Activated CD8-positive, alpha-beta memory T cell treated with anti-CD3 and anti-CD28 coated beads, Interleukin-2, amount 50 U/mL, for 4 hours (primary cell): ENCODE measurements at places on chromosomes 11 and 22.

- no peak for DNase-seq
Measured at GRCh38 chr11:72042064-72042745, 38.1 kb downstream of the NUMA1 start.

DNA sequence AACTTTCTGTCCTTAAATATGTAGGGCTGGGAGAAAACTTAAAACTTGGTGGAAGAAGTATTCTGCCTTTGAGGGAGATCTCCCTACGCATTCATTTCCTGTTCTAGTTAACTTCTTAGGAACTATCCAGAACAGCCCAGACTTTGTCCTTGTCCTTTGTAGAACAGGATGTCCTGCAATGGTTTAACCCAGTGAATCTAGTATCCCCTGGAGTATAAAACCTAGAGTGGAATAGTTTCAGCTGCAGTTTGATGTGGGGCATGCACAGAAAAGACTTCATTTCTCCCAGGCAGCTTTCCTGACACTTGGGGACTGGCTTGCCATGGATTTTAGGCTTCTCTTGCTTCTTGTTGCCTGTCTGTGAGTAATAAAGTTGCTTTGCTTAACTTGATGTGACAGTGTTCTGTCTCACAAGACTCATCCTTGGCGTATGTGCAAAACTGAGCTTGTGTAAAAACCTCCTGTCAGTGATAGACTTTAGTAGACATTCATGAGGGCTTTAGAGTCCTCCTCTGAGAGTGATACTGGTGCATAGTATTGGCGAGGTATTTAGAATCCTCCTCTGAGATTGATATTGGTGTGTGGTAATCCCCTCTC, 28.2 kb downstream of the ARHGAP42 start:
- DNase-seq = no peak

DNA sequence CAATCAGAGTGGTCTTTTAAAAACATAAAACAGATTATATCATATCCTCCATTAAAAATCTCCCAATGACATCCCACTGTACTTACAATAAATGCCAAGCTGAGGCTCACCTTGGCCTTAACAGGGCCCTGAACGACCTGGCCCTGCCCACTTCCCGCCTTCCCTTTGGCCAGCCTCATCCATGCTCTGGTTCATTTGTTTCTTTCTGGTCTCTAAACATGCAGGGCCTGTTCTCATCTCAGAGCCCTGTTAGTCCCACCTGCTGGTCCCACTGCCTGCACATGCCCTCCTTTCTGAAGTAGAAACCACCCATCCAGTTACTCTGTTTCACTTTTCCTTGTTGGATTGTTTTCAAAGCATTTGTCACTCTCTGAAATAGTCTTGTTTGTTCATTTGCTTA, 227.4 kb downstream of the INSC start:
- no peak for DNase-seq

DNA sequence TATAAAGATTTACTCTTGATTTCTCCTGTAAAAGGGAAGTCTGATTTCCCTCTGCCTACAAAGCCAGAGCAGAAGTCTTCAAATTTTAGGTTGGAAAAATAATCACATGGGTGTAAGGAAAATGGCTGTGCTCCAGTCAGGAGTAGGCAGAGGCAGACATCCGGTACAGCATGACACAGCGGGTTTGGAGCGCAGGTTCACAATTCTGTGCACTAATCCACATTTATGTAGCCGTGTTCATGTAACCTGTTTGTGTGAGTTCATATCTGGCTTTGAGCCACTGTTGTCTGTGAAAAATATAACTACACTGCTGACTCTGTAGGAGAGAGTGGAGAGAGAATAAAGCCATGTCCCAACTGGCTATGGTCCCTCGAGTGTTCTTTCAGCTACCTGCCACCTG, 248.0 kb downstream of the CASP12 start:
- no peak for DNase-seq

- DNase-seq = no peak
Measured at GRCh38 chr11:20004866-20005265, 155.4 kb downstream of the DBX1 start.

DNA sequence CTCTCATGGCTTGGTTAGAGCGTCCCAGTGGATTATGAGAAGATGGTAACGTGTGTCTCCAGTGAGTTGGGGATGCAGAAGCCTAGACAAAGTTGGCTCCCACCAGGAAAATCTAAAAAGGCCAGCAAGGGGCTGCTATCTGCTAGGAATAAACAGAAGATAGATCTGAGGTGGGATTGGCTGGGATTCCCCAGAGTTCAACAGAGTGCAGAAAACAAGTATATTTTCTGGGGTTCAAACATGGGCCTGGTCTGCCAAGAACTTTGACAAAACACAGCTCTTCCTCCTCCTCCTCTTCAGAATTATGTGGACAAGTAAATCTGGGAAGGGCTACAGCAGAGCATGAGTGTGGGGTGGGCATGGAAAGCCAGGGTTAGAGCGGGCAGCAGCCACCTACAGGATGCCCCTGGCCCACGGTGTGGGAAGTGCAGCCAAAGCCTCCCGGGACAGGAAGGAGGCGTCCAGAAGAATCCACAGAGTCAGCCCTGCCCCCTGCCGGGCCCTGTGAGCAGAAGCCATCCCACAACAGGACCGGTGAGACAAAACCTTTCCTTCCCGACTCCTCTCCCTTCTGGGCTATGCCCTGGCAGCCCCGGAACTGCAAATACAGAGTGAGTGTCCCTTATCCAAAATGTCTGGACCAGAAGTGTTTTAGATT, 67.1 kb downstream of the CD82 start:
- DNase-seq = peak; percentile 32

GRCh38 chr11:68508425-68508824, 47.9 kb downstream of the PPP6R3 start:
- DNase-seq = no peak

DNA sequence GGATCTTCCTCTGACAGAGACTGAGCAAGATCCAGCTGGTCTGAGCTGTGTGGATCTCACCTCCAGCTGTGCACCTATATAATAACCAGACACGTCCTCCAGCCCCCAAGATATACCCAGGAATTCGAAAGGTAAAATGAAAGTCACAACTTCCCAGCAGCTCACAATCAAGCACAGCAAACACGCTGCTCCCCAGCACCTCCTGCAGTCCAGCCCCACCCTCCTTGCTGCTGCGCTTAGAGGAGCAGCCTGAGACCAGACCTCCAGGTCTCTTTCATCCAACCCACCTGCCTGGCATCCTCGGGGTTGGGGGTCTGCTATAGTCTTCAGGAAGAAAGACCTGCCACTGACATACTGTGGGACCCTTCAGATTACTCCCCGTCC, 3.0 kb upstream of the APOL4 start:
- no peak for DNase-seq

DNA sequence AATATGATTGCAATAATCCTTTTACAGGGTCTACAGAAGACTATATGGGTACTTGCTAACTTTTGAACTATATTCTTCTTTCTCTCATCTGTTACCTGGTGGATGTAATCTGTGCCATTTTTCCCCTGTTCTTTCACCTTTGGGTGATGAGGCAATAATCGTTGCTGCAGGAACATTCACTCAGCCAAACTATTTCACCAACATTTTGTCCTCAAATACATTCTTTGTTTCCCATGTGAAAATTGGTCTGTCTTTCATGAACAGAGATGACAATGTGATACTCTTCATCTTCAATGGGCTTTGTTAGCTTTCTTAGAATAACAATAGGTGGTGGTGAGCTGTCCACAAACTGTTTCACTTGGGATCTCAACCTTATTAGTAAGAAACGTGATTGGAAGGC, 52.1 kb upstream of the CAPRIN1 start:
- DNase-seq = no peak

- no peak for DNase-seq
Measured at GRCh38 chr11:131978351-131978750, 607.9 kb downstream of the NTM start.

DNA sequence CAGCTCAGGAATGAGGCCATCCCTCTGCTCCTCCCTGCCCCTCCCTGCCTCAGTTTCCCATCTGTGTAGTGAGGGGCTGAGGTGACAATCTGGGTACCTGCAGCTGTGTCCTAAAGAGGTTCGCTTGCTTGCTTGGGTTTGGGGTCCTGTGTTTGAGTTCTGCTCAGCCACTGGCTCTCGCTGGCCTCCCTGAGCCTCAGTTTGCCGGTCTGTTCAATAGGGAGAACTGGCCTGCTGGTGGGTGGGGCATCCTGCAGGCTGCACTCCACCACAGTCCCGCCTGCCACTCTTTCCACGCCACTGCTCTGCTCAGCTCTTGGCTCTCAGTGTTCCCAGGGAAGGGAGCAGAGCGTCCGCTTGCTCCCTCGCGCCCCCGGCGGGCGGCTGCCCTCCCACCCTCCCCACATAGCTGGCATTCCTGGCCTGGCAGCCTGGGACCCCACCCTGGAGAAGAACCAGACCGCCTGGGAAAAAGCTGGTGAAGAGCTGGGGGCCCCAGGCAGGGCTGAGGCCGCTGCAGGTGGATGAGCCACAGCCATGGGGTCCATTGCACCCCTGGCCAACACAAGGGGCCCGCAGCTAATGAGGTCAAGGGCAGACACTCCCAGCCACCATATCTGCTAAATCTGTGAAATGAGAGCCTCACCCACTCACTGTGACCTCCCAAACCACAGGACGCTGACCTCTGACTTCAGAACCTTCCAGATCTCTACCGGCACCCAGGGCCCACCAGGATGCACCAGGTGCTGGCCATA, 15.1 kb downstream of the WNT7B start:
- no peak for DNase-seq

- no peak for DNase-seq
Measured at GRCh38 chr11:13052130-13052571, 43.0 kb downstream of the RASSF10 start.

DNA sequence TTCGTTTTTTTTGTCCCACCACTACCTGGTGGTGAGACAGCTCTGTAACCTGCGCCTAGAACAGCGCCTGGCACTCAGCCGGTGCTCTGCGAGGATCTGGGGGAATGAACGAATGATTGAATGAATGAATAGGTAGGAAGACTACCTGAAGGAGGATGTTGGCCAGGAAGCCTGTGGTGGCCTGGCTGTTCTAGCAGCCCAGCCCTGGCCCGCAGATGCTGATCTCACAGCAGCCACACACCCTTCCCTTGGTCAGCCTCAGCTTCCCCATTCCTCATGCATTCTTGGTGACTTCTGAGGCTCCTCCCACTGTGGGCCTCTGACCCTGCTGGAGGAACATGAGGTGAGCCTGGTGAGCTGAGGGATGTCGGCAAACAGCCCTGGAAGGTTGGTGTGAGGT, 3.7 kb downstream of the TRPM5 start:
- peak; percentile 6 for DNase-seq

- DNase-seq = no peak
Measured at GRCh38 chr11:118001494-118001971, 15.3 kb downstream of the IL10RA start.

DNA sequence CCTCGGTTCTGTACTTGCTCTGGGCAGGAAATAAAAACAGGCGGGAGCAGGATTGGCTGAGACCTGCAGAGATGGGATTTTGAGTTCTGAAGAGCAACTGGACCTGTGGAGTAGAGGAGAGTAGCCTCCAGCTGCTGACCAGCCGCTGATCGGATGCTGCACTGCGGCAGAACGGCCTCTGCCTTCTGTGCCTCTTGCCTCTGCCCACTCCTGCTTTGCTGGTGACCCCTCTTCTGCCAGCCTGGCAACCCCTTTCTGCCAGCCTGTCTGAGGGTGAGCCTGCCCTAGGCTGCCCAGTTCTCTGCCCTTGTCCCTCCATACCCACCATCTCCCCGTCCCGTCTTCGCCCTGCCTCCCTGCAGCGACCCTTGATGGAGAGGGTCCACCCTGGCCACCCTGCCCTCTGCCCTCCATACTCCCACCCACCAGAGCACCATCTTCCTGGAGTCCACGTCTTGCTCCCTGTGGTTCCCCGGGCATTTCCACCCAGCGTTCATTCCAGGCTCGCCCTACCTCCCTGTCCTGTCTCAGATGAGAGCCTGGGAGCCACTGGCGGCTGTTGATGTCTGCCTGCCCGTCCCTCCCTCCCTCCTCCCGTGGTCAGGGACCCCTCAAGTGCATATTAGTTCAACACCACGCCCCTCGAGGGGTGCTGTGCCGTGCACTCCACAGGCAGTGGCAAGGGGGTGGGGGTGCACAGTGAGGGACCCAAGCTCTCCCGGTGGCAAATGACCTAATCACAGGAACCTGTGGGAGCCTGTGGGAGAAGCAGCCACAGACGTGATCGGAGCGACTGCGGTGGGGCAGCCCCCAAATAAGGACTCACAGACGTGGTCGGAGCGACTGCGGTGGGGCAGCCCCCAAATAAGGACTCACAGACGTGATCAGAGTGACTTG, 863.3 kb downstream of the TBC1D22A start:
- DNase-seq = no peak

GRCh38 chr22:43151251-43152002, at the start of gene TSPO:
TSS of gene TSPO (plus strand) at chr22:43151559. CDS start at chr22:43159239, 7,680 bp downstream.
- peak; percentile 60 for DNase-seq

DNA sequence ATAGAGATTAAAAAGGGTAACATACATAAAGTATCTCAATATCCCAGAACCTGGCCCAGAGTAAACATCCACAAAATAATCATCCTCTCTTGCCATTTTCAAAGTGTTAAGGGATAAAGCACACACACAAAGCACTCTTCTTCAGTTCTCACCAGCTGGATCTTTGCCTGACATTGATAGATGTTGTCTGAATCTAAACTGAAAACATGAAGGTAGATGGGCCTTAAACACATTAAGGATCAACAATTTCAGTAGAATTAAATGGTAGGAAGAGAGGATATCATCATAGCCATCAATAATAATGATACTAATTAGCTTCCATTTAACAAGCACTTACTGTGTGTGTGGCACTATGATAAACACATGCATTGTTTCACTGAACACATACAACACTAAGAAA, 261.1 kb downstream of the OPCML start:
- no peak for DNase-seq

DNA sequence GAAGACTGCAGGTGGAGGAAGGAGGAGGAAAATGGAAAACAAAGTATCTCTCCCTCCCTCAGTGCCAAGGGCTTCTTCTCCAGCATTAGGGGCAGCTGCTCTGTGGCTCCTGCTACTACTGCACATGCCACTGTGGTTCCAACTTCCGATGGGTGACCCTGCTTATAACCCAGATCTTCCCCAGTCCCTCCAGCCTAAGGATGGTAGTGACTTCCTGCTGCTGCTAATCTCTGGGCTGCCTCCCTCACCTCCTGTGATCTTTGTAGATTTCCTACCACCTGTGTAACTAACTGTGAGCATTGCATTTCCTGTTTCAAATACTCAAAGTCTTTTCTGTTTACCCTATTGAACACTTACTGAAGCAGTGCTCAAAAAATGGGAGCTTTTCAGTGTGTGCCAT, 28.7 kb upstream of the TRPC6 start:
- no peak for DNase-seq

DNA sequence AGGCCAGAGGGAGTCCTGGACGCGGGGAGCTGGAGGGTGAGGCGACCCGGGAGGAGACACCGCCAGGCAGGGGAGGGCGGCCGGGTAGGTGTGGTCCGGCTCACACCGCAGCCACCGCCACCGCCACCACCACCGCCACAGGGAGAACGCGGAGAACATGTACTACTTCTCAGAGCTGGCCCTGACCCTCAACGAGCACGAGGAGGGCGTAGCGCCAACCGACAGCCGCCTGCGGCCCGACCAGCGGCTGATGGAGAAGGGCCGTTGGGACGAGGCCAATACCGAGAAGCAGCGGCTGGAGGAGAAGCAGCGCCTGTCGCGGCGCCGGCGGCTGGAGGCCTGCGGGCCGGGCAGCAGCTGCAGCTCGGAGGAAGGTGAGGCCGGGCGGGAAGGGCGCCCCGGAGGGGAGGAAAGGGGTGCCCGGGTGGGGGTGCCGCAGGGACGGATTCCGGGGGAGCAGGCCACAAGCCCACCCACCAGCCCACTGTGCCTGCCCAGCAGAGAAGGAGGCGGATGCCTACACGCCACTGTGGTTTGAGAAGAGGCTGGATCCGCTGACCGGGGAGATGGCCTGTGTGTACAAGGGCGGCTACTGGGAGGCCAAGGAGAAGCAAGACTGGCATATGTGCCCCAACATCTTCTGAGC, 62.8 kb downstream of the MORC2 start:
- no peak for DNase-seq

GRCh38 chr11:45144126-45145082, 2.0 kb upstream of the PRDM11 start:
- no peak for DNase-seq
